OCI-M1 (cell line): ENCODE measurements at places on chromosomes 1 and 21.

- DNase-seq, result peak; percentile 39
These were observed 44.9 kb upstream of the NTPCR start for GRCh38 chr1:232905331-232906034.

DNA sequence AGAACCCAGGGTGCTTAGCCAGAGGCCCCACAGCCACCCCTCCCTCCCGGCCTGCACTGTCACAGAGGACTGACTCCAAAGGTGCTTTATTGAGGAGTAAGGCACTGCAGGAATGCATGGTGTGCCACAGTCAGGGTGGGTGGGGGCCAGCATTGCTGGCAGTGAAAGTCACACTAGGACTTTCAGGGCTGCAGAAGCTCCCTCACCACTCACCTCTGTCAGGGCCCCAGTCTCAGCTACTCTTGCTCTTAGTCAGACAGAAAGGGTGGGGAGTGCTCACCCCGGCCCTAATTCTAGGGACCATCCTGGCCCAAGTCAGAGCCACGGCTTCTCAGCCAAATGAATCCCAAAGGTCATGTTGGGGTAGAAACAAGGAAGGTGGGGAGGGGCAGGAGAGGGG lies 19.4 kb downstream of the KNCN start:
- DNase-seq, result no peak

DNA sequence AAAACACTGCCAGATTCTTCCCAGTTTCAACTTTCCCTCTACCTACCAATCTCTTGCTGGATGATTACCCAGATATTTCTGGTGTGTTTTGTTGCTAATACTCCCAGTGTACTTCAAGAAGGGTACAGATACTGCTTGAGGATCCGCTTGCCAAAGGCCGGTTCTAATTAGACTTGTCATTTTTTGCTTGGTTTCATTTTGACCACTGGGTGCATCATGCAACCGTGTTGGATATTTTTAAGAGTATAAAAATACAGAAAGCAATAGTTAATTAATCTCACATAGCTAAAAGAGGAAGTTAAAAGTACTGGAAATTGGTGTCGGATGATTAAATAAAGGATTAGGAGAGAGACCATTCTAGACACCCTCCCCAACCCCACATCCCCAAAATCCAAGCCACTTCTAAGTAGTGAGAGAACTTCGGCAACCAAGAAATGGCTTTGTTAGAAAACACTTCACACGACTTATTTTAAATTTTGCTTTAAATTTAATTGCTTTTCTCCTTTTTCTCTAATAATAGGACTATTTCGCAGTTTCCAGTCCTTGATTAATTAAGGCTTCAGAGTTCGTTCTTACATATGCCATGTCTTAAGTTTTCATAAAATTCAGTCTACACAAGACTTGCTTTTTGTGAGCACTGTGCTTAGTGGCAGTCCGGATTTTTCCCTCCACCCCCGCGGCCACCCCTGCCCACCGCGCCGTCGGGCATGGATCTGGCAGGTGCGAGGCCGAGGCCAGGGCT lies 2.5 kb upstream of the CDKN2C start:
- DNase-seq, result peak; percentile 79

DNA sequence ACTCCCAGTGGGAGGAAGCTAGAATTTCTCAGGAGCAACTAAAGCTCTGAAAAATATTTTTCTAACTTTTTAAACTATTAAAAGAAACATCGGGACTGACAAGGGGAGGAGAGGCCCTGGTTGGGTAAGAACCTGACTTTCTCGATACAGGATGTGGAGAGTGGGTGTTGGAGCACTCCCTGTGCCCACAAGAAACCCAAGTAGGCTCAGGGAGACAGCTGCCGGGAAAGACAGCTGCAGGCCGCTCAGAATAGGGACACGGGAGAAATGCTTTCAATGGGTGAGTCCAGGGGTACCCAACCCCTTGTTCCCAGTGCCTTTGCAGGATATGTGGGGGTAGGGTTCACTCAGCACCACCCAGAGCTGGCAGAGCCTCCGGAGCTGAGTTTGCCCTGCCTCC lies 43.6 kb downstream of the PLEKHA6 start:
- no peak for DNase-seq

- no peak for DNase-seq
These were observed 50.7 kb upstream of the GPR157 start for GRCh38 chr1:9179463-9180110.

DNA sequence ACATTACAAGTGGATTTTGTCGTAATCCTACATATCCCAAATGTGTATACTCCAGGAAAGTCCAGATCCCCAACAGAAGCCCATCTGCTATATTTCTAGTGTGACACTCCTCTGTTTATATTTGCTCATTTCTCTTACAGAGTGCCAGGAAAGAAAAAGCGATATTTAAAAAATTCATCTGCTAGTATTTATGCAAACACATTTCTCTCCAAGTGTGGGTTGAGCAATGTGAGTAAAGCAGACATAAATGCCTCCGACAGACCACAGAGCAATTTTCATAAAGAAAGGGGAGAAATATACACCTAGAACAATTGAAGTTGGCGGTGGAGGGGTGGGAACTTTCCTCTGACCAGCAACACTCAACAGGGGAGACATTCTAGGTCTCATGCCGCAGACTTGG lies 22.2 kb upstream of the RAP1A start:
- DNase-seq, result no peak

- no peak for DNase-seq
These were observed 143.8 kb upstream of the KCTD3 start for GRCh38 chr1:215423288-215423687.

DNA sequence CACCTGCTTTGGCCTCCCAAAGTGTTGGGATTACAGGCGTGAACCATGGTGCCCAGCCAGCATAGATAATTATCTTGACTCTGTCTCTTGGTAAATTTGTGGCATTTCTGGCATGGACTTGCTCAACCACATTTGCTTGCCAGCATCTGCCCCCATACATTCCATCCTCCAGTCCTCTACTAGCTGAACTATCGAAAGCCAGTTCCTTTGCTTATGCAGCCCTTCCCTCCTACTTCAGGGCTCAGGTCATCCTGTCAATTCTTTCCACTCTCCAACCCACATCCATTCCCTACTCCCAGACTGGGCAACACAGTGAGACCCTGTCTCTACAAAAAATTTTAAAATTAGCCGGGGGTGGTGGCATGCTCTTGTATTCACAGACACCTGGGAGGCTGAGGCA lies 13.0 kb upstream of the UQCRHL start:
- DNase-seq, result no peak

DNA sequence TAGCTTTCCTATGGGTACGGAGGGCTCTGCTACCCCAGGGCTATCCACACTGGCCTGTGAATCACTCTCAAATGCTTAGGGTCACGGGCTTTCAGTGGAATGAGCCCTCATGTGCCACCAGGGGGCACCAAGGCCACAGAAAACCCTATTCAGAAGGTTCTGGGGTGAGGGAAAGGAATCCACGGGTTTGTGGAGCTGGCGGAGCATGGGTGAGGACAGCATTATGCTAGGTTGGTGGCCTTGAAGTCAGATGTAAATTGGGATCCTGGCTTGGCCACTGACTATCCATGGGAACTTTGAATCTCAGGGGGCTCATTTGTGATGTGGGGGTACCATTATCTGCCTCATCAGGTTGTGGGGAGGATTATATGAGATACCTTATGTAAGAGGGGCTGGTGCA lies 5.1 kb upstream of the LAMTOR5 start:
- DNase-seq, result peak; percentile 93
